Activated T-helper 1 cell treated with Interleukin-2 at 50 U/mL for 16 hours (primary cell): ENCODE measurements at places on chromosomes 7 and 10.

- DNase-seq: no peak
Measured at GRCh38 chr7:34949361-34949760, 87.9 kb downstream of the DPY19L1 start.

GRCh38 chr10:96497391-96497790, 16.3 kb downstream of the TLL2 start:
- no peak for DNase-seq

GRCh38 chr10:36759141-36759805, 366.1 kb upstream of the ANKRD30A start:
- DNase-seq: no peak

- no peak for DNase-seq
Measured at GRCh38 chr10:48343106-48343505, 36.6 kb downstream of the MAPK8 start.

GRCh38 chr7:99808766-99809165, 19.0 kb upstream of the CYP3A43 start:
- DNase-seq: no peak
